ENCODE measurements at places on chromosomes 2 and 18.

DNA sequence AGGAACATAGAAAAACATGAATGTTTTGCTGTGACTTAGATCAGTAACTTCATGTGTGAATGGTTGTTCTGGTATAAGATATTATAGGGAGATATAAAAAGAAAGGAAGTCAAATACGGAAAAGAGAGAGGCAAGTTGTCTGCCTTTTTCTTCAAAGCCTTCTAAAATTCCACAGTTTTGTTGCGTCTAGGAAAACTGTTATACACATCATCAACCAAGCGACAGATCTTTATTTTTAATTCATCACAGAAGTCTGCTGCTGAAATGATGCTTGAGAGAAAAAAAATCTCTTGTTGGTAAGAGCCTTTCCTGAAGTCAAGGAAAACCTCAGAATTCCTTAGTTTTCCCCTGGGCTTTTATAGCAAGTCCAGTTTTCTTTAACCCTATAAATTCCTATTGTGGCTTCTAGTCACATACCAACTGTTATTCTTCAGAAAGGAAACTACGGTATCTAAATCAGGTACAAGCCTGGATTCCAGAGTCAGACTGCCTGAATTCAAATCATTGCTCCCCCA lies 36.3 kb upstream of the TANC1 start:
- no peaks in the 10 kb centered on the region for H3K27me3 ChIP-seq
- H3K4me3 ChIP-seq = no peak overlapping the region
- no peak for DNase-seq
- H3K4me1 ChIP-seq = no peaks in the 10 kb centered on the region
- H3K36me3 ChIP-seq = no peaks in the 10 kb centered on the region

DNA sequence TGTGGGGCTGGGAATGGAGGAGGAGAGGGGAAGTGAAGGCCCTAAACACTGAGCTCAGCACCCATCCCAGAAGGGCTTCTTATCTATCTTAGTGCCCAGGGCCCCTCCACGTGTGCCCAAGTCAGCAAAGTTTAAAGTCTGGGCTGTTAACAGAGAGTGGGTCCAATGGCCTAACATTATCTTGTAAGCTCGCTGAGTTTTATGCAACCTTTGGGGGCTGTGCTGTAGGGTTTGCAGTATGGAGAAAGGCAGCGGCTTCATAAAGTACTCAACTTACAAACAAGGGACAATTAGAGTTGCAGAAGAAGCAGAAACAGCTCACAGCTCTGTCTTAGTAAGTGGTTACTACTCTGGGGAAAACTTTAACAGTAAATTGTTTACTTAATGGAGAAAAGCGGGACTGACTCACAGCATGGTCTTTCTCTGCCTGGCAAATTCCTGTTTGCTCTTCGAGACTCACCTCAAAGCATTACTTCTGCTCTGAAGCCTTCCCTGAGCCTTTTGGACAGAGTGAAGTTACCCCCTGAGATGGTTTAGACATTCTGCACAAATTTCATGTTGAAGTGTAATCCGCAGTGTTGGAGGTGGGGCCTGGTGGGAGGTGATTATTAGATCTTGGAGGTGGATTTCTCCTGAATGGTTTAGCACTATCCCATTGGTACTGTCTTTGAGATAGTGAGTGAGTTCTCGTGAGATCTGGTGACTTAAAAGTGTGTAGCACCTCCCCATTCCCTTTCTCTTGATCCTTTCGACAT lies 9.0 kb downstream of the ENOSF1 start:
- H3K36me3 ChIP-seq = peaks cover 28% of the 10 kb centered on the region
- no peak for DNase-seq
- H3K27me3 ChIP-seq = no peaks in the 10 kb centered on the region
- no peaks in the 10 kb centered on the region for H3K4me1 ChIP-seq

GRCh38 chr2:15787535-15788454 lies 152.6 kb upstream of the MYCN start:
- H3K27ac ChIP-seq = no peak overlapping the region
- H3K36me3 ChIP-seq = no peaks in the 10 kb centered on the region
- H3K4me3 ChIP-seq = no peak overlapping the region
- H3K4me1 ChIP-seq = no peaks in the 10 kb centered on the region
- no peaks in the 10 kb centered on the region for H3K27me3 ChIP-seq
- no peak for DNase-seq

DNA sequence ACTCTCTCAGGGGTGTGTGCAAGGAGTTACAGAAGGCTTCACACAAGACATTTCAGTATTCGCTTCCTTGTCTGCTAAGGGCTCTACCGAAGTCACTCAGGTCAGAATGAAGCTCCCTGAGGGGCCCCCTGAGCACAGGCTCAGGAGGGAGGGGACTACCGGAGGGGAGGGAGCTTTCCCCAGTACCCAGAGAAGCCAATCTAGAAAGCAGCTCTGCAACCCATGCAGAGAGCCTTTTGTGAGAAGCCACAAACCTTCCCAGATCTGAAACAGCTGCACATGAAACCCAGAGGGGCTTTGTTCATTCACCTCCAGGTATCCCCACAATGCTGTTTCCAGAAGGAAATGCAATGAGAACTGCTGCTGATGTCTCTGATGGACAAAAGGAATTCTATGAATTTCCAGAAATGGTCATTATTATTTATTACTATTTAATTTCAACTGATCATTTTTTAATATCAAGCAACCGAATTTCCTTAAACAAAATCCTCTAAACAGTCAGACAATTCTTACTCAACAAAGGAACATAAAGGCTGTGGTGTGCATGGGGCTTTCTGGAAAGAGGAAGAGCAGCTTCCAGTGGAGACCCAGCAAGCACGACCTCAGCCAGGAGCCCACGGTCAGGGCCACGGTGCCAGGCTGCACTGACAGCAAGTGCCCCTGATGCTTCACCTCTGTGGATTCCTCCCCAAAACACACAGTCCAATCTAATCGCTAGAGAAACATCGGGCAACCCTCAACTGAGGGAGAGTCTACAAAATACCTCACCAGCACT lies 42.0 kb downstream of the NDUFA10 start:
- no peaks in the 10 kb centered on the region for H3K4me1 ChIP-seq
- no peak overlapping the region for H3K27ac ChIP-seq
- no peak for DNase-seq

DNA sequence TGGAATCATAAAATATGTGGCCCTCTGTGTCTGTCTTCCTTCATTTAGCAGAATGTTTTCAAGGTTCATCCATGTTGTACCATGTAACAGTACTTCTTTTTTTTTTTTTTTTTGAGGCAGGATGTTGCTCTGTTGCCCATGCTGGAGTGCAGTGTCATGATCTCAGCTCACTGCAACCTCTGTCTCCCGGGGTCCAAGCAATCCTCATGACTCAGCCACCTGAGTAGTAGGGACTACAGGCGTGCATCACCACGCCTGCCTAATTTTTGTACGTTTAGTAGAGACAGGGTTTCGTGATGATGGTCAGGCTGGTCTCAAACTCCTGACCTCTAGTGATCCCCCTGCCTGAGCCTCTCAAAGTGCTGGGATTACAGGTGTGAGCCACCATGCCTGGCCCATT lies 31.2 kb downstream of the RAB1A start:
- no peak overlapping the region for H3K4me3 ChIP-seq
- H3K4me1 ChIP-seq = no peaks in the 10 kb centered on the region
- no peak for DNase-seq
- H3K27ac ChIP-seq = no peak overlapping the region

GRCh38 chr2:135952891-135953290 lies 32.5 kb downstream of the DARS1 start:
- H3K27me3 ChIP-seq = no peaks in the 10 kb centered on the region
- H3K4me3 ChIP-seq = no peak overlapping the region
- H3K4me1 ChIP-seq = peaks cover 7% of the 10 kb centered on the region
- no peaks in the 10 kb centered on the region for H3K36me3 ChIP-seq
- no peak for DNase-seq

DNA sequence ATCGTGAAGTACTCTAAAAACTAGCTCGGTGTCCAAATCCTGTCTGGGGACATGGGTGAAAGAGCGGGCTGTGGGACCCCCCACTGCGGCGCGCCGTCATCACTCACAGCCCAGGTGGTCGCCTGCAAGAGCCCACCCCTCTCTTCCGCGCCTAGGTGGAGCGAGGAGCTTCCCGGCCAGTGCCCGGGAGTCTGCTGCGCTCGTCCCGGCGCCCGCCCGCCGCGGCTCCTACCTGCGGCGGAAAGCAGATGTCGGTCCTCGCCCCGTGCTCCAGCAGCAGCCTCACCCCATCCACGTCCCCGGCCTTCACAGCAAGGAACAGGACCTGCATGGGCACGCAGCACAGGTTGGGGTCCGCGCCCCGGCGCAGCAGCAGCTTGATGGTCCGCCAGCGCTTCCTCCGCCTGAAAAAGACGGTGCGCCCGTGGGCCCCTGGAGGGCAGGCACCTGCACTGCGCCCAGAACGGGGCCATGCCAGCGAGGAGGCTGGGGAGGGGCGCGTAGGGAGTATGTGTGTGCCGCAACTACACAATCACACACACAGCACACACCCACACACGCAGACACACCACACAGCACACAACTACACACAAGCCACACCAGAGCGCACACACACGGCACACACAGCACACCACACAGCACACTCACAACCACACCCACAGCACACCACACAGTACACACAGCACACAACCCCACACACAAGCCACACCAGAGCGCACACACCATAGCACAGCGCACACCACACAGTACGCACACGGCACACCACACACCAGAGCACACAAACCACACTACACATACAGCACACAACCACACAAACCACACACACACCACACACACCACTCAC lies 37.4 kb downstream of the ANKMY1 start:
- peaks cover 36% of the 10 kb centered on the region for H3K36me3 ChIP-seq
- no peaks in the 10 kb centered on the region for H3K4me1 ChIP-seq

DNA sequence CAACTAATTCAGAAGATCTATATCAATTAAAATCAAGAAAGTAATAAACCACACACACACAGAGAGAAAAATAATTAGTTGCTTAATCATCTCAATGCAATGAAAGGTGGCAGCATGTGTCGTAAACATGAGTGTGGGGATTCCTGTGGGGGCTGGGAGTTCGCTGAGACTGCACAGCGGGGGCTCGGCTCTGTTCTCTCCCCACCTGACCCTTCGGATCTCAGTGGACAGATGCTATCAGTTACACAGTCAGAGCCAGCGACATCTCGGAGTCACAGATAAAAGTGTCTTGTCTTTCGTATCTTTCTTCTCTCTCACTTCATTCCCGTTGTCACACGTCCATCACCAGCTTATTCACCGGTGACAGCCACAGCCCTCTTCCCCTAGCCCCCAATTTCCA lies 37.1 kb downstream of the COLEC12 start:
- no peaks in the 10 kb centered on the region for H3K4me1 ChIP-seq
- H3K4me3 ChIP-seq = no peak overlapping the region
- no peak for DNase-seq
- H3K27ac ChIP-seq = no peak overlapping the region
- H3K27me3 ChIP-seq = peaks cover 4% of the 10 kb centered on the region

DNA sequence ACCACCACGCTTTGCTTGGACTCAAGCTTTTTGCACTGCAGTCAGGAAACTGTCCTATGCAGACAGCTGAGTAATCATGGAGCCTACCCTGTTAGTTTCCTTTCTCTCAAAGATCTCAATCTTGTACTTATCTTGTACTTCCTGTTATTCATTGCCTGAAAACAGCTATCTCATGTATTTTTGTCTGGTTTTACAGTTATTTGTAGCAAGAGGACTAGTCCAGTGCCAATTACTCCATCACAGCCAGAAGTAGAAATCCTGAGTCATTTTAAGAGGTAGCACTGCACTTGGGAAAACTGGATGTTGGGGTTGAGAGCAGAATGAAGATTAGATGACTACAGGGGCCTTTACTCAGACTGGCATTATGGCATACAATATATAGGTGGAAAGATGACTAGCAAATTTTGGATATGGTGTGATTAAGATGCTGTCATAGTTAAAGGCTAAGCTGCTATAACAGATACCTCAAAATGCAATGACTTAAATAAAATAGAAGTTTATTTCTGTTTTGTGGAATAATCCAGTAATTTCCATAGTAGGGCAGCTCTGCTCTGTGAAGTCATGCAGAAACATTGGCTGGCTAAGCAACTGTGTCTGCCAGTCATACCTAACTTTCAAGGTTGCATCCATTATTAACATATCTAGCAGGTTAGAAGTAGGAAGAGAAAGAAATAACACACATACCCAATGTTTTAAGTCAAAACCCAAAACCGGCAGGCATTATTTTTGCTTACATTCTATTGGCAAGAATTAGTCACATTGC lies 21.1 kb upstream of the CHMP3 start:
- H3K4me3 ChIP-seq = no peak overlapping the region
- H3K4me1 ChIP-seq = peaks cover 8% of the 10 kb centered on the region
- no peaks in the 10 kb centered on the region for H3K36me3 ChIP-seq
- peak; percentile 51 for DNase-seq

GRCh38 chr2:237230355-237230754 lies 144.7 kb downstream of the COPS8 start:
- H3K4me3 ChIP-seq = no peak overlapping the region
- H3K27me3 ChIP-seq = peaks cover 4% of the 10 kb centered on the region
- no peaks in the 10 kb centered on the region for H3K36me3 ChIP-seq
- H3K4me1 ChIP-seq = no peaks in the 10 kb centered on the region
- DNase-seq = no peak
- H3K27ac ChIP-seq = no peak overlapping the region

All from CD4-positive, alpha-beta T cell (primary cell).